ENCODE measurements at places on chromosomes 1 and 21.

GRCh38 chr1:214086945-214087344, 99.2 kb downstream of the PROX1 start:
- no peak for DNase-seq

DNA sequence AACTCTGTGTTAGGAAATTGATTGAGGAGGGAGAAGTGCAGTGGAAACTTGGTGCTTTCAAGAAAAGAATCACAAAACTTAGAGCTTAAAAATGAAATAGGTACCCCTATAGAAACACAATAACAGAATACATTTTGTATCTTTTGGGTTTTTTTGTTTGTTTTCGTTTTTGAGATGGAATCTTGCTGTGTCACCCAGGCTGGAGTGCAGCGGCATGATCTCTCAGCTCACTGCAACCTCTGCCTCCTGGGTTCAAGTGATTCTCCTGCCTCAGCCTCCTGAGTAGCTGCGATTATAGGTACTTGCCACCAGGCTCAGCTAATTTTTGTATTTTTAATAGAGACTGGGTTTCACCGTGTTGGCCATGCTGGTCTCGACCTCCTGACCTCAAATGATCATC, 51.5 kb upstream of the RAVER2 start:
- DNase-seq: no peak

- DNase-seq: no peak
Measured at GRCh38 chr1:244171241-244171985, 120.3 kb downstream of the ZBTB18 start.

GRCh38 chr1:155776414-155776813, 80.6 kb downstream of the GON4L start:
- no peak for DNase-seq

- no peak for DNase-seq
Measured at GRCh38 chr1:185488808-185489207, 171.8 kb upstream of the IVNS1ABP start.

GRCh38 chr1:7375781-7376660, 395.1 kb upstream of the VAMP3 start:
- DNase-seq: no peak

- DNase-seq: no peak
Measured at GRCh38 chr1:100100202-100100601, 32.5 kb downstream of the SASS6 start.

DNA sequence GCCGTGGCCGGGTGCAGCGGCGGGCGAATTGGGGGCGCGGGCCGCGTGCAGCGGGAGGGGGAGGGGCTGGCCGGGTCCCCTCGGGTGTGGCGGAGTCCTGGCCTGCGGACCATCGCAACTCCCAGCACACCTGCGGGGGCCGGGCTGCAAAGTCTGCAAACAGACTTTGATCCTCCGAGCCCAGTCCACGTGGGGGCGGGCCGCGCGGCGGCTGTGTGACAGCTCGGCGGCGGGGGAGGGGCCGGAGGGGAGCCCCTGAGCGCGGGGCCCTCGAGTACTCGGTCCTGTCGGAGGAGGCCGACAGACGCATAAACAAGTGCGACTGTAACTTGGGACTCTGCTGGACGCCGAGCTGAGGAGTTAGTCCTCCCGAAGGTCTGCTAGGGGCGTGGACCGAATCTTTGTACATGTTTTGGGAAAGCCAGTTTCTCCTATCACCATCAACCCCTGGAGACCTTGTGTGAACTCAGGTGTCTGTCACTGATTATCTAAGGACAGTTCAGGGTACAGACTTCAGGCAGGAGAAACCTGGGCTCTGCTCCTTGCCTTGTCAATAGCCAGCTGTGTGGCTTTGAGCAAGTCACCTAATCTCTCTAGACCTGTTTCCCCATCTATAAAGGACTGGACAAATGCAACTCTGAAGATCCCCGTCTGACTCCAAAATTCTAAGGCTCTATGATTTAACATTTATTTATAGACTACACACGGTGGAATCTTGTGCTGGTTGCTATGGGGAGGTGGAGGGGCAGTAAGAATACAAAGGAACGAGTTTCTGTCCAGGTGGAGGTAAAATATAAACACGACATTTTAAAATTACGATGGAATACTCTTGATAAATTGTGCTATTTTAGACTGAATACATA, 710 bp upstream of the SLC30A1 start:
- DNase-seq: no peak

DNA sequence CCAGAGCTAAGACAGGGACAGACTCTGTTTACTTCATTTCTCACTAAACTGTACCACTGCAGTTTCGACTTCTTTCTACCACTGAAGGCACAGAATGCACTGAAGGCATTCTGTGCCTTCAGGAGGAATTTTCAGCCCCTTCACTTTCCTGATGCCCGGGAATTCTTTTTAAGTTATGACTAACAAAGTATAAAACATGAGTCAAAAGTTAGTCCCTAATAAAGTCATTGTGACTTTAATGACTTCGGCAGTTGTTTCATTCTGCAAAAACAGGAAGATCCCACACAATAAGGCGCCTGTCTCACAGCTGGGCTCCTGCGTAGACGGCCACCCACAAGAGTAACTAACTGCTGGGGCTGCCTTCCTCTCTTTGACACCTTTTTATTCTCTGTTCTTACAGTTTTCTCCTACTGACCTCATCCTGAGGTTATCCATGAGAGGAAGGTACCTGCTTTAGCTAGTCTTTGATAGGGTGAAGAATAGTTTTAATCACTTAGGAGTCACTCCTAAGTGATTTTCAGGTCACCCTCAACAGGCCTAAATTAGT, 183.9 kb upstream of the SGIP1 start:
- no peak for DNase-seq

Data from stimulated activated CD8-positive, alpha-beta memory T cell treated with anti-CD3 and anti-CD28 coated beads, Interleukin-12 subunit alpha, Interleukin-12 subunit beta, amount 100 ng/mL, for 4 hours (primary cell).